MCF 10A (cell line): ENCODE measurements at places on chromosomes 5 and 9.

DNA sequence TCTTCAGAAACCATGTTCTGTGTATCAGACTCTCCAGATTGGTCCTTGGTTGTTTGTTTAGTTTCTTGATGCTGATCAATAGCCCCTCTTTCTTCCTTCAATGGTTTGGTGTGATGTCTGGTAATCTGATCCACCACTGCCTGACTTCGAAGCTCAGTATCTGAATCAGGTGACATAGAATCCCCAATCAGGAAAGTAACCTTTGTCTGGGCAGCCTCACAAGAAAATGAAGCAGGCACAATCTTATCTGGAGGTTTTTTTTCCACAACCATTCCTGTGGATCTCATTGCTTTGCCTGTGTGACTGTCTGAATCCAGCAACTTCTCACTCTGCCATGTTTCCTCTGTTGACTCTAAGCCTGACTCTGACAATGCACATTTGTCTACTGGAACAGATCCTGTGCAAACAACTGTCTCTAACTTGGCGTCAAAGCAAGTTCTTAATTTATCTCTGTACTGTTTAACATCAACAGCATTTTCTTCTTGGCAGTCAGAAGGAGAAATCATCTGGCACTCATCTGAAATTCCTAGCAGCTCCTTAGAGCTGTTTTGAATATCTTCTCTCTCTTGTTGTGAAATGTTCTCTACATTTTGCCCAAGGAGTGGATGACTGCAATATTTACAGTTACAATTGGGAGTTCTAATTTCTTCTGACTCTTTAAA, 37.1 kb upstream of the RAPGEF6 start:
- H3K27ac ChIP-seq: peak overlapping the region; percentile 76
- no peaks in the 10 kb centered on the region for H3K27me3 ChIP-seq
- DNase-seq: peak; percentile 24
- H3K4me1 ChIP-seq: peaks cover 6% of the 10 kb centered on the region
- peaks cover 100% of the 10 kb centered on the region for H3K36me3 ChIP-seq

DNA sequence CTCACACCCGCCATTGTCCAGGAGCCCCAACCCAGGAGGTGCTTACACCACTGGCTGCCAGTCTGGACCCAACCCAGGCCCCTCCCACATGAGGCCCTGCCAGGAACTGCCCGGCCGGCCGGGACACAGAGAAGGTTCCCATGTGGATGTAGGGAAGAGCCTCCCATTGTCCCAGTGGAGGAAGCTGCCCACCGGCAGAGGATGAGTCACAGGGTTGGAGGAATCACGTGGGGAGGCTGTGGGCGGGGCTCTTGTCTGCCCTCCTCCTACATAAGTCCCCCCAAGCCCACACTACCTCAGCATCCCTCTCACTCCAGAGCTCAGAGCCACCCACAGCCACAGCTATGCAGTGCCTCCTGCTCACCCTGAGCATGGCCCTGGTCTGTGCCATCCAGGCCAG, 26.1 kb downstream of the PAEP start:
- peak; percentile 24 for DNase-seq
- peaks cover 20% of the 10 kb centered on the region for H3K27me3 ChIP-seq
- H3K36me3 ChIP-seq: no peaks in the 10 kb centered on the region
- no peaks in the 10 kb centered on the region for H3K4me1 ChIP-seq
- H3K27ac ChIP-seq: no peak overlapping the region

DNA sequence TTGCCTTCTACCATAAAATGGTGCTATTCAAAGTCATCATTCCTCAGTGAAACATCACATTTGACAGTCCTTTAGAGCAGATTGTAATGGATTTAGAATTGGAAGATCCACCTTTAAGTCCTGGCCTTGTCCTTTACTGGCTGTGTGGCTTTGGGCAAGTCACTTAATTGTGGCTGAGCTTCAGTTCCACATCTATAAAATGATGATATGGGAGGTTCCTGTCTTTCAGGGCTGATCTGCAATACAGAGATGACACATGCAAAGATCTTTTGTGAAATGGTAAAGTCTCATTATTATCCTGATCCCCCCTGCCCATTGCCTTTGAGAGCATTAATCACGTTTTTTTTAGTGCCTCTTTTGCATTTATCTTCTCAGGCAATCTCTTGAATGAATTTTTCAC, 58.2 kb downstream of the ZFAND5 start:
- no peak overlapping the region for H3K27ac ChIP-seq
- H3K27me3 ChIP-seq: no peaks in the 10 kb centered on the region
- H3K4me3 ChIP-seq: no peak overlapping the region
- no peaks in the 10 kb centered on the region for H3K4me1 ChIP-seq
- H3K36me3 ChIP-seq: no peaks in the 10 kb centered on the region
- DNase-seq: no peak

- H3K27me3 ChIP-seq: no peaks in the 10 kb centered on the region
- DNase-seq: peak; percentile 69
- H3K4me3 ChIP-seq: no peak overlapping the region
- no peaks in the 10 kb centered on the region for H3K36me3 ChIP-seq
Measured at GRCh38 chr5:53331463-53331862, 149.0 kb upstream of the FST start.

DNA sequence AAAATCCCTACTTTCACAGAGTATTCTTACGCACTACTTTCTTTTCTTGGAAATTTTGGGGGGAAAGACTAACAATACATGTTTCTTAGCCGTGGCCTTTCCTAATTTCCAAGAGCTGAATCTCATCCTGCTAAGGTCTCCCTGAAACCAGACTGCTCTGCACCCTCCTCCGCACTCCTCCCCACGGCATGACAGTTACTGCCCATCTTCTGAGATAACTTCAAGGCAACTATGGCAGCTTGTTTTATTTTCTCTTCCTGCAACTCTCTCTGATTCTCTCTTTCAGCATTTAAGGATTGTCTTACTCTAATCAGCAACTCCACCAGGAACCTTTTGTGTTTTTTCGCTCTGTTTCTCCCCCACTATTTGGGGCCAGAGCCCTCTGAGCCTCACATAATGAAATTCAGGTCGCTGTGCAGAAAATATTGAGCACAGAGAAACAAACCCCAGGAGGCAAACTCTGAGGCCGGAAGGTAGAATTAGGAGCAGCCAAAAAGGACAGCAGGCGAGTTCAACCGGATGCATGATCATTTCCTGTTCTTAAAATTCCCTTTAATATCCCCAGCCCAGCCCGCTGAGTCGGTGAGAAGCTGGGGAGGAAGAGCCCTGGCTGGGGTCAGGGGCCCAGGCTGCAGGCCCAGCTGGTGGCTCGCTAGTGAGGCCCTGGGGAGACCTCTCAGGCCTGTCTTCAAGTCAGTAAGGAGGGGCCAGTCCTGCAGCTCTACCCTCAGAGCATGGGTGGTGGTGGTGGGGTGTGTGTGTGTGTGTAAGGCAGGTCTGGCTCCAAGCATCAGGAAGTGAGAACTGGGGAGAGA, 213.6 kb upstream of the S1PR3 start:
- peaks cover 55% of the 10 kb centered on the region for H3K4me1 ChIP-seq
- no peak overlapping the region for H3K4me3 ChIP-seq
- H3K27ac ChIP-seq: peak overlapping the region; percentile 87
- peak; percentile 38 for DNase-seq
